ENCODE measurements at places on chromosomes 1 and 21.

DNA sequence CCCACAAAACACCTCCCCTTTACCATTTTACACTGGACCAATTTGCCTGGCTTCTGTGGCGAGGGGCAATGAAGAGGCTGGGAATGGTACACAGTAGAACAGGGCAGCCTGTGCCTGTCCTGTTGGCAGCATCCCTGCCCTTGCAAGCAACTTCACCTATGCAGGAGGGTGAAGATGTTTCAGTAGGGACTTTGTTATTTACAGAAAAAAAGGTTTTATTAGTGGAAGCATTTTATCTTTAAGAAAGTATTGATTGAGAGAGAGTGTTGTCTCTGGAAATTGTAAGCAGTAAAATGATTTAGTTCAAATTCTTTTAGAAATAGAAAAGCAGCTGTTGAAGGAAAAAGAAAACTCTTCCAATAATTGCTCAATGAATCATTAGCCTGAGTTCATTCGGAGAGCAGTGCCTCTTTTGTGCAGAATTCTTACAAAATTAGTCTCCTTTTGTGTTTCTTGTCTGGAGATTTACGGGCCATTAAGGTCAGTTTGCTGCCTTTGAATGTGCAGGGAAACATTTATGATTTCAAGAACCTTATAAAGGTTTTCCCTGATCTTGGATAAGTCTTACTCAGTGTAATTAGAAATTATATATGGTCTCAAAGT is 49.1 kb downstream of the HHAT start:
- no peak for DNase-seq

DNA sequence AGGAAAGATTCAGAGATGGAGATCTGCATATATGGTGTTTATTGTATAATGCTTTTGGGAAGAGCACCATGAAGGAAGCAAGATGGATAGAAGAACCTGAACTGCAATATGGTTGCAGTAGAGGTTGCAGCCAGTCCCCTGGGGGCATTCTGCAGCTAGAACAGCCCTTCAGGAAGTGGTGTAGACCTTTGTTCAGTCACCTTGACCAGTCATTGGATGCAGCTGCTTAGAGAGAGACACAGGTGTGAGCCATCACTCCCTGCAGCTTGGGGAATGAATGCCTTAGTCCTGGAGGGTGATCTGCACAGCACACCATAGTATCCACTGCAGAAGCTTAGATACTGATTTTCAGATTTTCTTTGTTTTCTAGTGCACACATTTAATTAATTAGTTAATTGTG is 42.3 kb downstream of the NEK7 start:
- DNase-seq = no peak

DNA sequence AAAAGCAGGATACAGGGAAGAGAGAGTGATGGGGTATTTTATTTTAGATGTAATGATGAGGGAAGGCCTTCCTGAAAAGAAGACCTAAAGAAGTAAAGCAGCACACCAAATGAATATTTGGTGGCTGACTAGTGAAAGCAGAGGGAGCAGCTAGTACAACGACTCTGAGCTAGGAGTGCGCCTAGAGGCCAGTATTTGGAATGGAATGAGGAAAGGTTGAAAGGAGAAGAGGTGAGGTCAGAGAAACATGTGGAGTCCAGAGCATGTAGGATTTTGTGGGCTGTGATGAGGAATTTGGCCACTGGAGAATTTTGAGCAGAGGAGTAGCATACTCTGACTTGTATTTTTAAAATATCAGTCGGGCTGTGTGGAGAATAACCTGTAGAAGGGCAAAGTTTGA is 11.8 kb upstream of the RPL5 start:
- no peak for DNase-seq

GRCh38 chr1:151327903-151328674 is 873 bp upstream of the PI4KB start:
- no peak for DNase-seq

GRCh38 chr1:192489047-192489446 is 86.5 kb upstream of the RGS1 start:
- DNase-seq = no peak

DNA sequence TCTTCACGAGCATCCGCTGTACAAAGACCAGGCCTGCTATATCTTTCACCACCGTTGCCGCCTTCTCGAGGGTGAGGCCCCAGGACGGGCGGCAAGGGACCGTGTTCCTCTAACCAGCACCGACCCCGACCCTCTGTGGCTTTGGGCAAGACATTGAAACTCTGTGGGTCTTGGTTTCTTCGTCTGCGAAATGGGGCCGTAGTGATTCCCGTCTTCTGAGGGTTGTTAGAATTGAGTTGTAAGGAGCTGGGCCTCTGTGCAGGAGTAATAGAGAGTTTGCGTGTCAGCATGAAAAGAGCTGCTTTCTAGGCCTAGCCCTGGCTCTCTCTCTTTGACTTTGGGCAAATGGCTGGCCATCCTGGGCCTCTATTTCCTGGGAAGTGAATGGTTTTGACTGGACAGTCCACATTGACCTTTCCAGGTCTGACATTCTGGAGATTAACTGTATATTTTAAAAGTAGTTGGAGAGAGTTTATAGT is 591 bp downstream of the MRPL37 start:
- DNase-seq = no peak

DNA sequence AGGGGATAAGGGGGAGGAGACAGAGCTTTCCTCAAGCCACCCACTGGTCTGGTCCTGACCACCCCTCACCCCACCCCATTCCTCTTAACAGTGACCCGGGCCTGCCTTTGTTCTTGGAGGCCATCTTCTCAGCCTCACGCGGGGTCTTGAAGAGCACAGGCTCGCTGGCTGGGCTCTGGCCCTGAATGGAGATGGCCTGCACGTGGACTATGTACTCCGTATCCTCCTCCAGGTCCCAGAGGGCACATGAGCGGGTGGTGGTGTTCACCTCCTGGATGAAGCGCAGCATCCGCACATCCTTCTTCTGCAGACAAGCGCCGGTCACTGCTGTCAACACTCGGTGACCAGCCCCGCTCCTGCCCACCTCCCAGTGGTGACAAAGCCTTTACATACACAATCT is 2.6 kb downstream of the FNDC5 start:
- DNase-seq = no peak

- no peak for DNase-seq
Observed at GRCh38 chr1:109894823-109895719, 15.6 kb upstream of the CSF1 start.

GRCh38 chr1:157955857-157956256 is 37.6 kb upstream of the KIRREL1 start:
- DNase-seq = no peak

- DNase-seq = no peak
Observed at GRCh38 chr1:216183007-216183406, 240.2 kb downstream of the USH2A start.

DNA sequence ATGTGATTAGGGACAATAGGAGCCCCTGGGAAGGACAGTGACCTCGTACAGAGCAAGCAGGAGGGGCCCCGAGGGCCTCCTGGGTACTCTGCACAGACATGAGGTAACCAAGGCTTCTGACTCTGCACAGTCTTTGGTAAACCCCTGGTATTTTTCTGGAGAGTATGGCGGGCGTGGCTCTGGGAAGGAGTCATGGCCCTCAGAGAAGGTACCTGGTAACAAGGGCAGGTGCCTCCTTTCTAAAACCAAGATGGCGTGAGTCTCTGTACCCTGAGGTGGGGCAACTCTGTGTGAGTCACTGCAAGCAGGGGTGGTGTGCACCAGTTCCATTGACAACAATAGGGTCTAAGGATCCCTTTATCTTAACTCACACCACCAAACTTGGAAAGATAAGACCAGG is 39.9 kb upstream of the SLC19A1 start:
- DNase-seq = no peak

DNA sequence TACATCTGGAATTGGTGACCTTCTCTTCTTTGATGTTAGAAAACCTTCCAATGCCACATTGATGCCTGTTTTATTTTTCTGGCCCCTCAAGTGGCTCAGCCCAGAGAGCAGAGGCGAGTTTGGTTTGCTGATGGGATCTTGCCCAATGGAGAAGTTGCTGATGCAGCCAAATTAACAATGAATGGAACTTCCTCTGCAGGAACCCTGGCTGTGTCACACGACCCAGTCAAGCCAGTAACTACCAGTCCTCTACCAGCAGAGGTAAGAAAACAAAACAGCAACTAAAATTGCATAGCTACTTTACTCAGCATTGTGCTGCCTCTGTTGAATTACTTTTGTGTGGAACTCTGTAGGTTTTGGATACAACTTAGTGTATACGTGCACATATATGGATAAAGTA is 97.6 kb downstream of the CC2D1B start:
- no peak for DNase-seq

DNA sequence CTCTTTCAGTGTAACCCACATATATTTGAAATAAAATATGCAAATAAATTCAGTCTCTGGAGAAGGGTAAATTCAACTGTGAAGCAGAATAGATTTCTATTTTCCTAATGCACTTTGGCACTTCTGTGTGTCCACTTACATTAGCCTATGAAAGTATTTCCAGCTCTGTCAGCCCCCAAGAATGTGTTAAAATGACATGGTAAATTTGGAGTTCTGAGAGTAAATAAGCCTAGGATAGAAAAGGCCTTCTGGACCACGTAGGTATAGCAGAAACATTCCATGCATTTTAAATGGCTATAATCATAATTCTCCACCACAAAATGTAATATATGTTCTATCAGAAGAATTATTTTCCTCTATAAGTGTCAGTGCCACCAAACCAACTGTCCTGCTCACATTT is 276.2 kb downstream of the NEGR1 start:
- no peak for DNase-seq

DNA sequence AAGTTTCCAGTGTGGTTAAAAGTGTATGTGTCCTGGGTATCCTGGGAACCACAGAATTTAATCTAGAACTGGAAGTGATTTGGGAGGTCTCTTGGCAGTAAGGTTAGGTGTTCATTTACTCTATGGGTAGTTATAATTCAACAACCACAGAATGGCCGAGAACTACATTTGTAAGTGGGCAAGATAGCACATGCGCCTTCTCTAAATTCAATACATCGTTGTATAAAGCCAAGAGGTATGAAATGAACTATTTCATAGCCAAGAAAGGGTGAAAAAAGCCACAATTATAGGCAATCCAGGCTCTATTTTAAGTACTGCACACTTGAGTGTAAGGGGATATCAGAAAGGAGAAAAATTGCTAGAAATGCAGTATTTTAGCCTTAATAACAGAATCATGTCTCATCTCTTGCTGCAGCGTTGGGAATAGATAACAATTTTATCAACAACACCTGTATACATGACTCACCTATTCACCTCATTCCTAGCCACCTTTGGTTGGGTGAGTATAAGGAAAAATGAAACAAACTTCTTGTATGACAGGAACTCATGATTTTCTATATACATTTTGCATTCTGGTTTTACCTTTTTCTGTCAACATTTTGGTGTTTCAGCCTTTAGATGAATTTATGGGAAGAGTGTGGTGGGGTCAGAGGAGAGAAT is 4.5 kb downstream of the SDCCAG8 start:
- no peak for DNase-seq

GRCh38 chr1:58116284-58116683 is 430.2 kb downstream of the OMA1 start:
- no peak for DNase-seq

DNA sequence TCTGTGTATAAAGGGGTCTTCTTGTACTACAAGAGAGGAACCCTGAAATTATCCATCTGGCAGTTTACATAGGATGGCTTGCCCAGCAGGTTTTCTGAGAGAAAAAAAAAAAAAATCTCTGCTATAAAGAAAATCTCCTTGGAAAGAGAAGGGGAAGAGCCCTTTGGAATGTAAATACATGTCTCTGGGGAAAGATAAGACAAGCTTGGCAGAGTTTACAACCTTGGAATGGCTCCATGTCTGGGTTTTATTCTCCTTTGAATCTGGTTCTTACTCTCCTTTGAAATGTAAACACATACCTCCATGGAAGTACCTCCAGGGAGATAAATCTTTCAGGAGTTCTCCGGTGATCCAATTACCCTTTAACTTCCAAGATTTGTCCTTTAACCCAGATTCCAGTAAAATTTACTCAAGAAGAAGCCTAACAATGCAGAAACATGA is 45.1 kb upstream of the DNAH14 start:
- peak; percentile 60 for DNase-seq

DNA sequence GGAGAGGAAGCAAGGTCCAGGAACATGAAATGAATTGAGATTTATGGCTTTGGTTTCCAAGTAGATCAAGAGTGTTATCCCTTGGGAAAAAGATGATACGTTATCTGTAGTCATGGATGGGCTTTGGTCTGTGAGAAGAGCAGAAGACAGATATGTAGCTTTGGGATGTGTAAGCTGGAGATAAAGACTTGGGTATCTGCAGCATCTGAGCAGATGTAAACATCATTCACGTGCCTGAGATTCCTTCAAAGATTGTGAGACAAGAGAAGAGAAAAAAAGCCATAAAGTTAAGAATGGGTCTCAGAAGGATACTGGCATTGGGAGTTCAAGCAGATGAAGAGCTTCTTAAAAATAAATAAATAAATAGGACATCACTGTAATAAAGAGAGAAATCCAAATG is 217.8 kb downstream of the PTPRC start:
- DNase-seq = no peak

GRCh38 chr1:41583658-41584547 is 99.4 kb upstream of the EDN2 start:
- DNase-seq = no peak

GRCh38 chr1:198079432-198079951 is 77.3 kb upstream of the NEK7 start:
- DNase-seq = no peak

- DNase-seq = no peak
Observed at GRCh38 chr1:231153726-231154125, 8.1 kb upstream of the TRIM67 start.

DNA sequence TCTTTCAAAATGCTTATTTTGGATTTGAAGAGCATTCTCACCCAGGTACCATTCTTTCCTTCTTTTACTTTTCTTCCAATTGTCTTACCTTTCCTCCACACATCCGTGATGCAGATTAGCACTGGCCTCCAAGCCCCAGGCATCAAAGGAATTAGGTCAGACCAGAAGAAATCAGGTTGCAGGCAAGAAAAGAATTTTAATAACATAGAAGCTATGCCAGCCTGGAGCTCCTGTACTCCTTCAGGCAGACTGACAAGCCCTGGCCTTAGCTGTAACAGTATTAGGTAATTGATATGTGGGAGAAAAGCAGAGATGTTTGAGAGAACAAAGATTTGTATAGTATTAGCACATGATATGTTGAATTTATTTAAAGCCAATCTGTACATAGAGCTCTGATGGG is 390.4 kb upstream of the ADGRL2 start:
- DNase-seq = no peak

DNA sequence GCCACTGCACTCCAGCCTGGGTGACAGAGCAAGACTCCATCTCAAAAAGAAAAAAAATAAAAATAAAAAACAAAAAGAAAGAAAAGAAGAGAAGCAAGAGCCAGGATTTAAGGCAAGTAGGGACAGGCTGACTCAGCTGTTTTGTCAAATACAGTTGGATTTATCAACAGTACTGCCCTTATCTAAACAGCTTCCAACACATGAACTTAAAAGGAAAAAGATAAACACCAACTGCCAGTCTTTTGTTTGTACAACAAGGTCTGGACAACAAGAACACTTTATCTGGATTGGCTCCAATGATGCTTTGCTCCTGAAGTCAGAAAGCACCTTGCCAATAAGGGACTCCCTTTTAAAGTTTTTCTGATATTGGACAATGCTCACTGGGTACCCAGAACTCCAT is 886.0 kb downstream of the ADGRL2 start:
- no peak for DNase-seq
